ENCODE measurements at places on chromosomes 5 and 9.

DNA sequence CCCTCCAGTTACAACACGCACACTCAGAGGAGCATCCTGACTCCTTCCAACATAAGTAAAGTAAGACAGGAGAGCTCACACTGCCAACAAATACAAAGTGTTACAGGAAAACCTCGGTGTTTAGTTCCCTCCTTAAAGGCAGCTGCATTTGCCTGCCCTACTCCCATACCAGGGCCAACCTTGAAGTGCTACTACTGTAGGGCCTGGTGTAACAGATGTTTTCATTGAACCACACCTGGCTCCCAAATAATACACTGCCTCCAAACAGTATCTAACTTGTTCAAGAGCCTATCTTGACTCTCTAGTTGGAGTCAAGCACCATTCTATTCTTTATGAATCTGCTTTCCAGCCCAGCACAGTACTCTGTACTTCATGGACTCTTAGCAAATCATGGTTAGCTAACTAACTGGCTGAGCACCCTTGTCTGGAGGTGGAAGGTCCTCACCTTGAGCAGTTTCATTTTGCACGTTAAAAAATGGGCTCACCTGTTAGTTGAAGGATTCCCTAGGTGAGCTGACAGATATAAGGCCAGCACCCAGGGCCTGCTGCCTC, 34.6 kb downstream of the TTC39B start:
- no peak for DNase-seq

GRCh38 chr5:68196876-68197275, 18.7 kb upstream of the PIK3R1 start:
- no peak for DNase-seq

- no peak for DNase-seq
Measured at GRCh38 chr5:89480406-89481007, 597.5 kb upstream of the MEF2C start.

- no peak for DNase-seq
Measured at GRCh38 chr5:71829206-71829605, 110.1 kb downstream of the CARTPT start.

GRCh38 chr5:87389296-87390034, 23.3 kb downstream of the CCNH start:
- DNase-seq: no peak

DNA sequence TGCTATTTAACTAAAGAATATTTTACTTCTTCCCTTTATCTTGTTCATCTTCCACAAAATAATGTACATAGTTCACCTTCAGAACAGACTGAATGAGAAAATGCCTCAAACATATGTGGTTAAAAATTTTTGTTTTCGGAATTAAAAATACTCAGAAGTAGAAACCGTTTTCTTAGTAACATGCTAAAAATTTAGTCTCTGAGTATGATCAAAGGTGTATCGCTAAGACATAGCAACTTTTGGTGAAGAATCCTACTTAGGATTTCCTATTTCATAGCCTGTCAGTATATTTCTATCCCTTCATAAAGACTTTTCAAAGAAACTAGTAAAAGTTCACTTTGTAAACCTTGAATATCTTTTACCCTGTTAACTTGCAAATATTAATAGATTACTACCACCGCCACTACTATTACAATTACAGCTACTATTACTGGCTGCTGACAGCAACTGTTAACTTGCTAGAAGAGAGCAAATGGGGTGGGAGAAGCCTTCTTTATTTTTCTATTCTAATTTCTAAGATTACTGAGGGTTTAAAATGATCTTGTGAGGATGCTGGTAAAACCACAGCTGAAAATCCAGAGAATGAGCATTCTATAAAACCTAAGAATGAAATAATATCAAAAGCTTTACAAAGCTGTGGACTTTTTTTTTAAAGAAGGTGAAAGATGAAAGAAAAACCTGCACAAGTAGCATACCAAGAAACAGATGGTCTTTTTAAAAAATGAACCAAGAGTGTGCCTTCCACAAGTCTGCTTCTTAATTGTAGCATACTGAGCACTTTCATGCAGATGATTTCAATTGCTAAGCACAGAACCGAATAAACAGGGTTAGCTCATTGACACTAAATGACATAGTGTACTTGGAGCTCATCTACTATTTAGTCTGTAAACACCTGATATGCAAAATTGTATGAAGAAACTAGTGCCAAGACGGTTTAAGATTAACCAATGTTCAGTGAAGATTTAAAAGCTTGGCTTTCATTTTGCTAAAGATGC, 246.3 kb upstream of the EFNA5 start:
- no peak for DNase-seq

DNA sequence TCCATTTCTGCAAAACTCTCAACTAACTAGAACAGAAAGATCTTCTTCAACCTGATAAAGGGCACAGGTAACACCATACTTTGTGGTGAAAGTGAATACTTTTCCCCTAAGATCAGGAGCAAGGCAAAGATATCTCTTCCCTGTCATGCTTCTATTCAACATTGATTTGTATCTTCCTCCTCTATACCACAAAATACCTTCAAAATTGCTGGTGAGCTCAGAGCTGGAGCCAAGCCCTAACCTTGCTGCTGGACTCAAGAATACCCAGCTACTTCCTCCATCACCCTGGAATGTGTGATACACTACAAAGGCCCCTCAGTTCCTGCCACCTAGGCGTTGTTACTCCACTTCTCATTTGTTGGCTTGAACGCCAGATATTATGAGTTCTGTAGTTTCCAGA, 499.0 kb downstream of the ACTL7B start:
- no peak for DNase-seq

DNA sequence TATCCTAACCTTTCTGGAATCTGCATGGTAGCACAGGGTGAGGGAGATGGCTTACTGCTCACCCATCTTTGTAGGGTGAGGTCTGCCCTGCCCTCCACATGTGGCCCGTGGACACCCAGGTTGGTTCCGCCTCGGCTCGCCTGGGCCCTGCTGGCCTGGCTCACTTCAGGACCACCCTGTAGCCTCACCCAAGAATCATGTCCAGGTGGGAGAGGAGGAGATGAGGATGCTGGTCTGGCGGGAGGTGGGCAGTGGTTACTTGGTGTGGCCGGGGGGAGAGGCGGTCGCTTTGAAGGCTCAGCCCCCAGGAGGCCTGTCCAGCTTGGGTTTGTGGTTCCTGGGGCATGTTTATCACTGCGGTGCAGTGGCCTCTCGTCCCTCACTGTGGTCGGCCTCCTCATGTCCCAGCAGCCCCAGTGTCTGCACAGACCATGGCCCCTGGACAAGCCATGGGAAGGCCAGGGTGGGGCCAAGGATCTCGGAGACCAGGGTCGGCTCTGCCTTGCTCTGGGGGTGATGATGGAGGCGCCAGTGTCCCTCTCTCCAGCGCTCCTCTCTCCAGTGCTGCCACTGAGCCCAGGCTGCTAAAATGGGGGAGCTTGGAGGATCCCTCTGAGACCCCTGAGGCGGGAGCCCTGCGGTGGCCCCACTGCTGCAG, 4.6 kb downstream of the OBP2B start:
- peak; percentile 41 for DNase-seq

GRCh38 chr9:121059998-121060636, 10.0 kb upstream of the C5 start:
- DNase-seq: no peak

- no peak for DNase-seq
Measured at GRCh38 chr5:160749682-160750081, 102.3 kb downstream of the ATP10B start.

GRCh38 chr5:93890657-93891056, 149.3 kb upstream of the POU5F2 start:
- no peak for DNase-seq

All from activated CD8-positive, alpha-beta memory T cell treated with anti-CD3 and anti-CD28 coated beads for 24 hours (primary cell).